ENCODE measurements at places on chromosomes 7 and 10. TPM values are rescaled to one million over a fixed set of nuclear protein-coding genes. Genes with fewer than 3 reads are reported as not detected.
A peak's percentile ranks its signal among the peaks of the same experiment; 100 is the strongest.

Gene GDF10
- 0.26 TPM for total RNA-seq

Gene PKD2L1
- total RNA-seq: 0.39 TPM

DNA sequence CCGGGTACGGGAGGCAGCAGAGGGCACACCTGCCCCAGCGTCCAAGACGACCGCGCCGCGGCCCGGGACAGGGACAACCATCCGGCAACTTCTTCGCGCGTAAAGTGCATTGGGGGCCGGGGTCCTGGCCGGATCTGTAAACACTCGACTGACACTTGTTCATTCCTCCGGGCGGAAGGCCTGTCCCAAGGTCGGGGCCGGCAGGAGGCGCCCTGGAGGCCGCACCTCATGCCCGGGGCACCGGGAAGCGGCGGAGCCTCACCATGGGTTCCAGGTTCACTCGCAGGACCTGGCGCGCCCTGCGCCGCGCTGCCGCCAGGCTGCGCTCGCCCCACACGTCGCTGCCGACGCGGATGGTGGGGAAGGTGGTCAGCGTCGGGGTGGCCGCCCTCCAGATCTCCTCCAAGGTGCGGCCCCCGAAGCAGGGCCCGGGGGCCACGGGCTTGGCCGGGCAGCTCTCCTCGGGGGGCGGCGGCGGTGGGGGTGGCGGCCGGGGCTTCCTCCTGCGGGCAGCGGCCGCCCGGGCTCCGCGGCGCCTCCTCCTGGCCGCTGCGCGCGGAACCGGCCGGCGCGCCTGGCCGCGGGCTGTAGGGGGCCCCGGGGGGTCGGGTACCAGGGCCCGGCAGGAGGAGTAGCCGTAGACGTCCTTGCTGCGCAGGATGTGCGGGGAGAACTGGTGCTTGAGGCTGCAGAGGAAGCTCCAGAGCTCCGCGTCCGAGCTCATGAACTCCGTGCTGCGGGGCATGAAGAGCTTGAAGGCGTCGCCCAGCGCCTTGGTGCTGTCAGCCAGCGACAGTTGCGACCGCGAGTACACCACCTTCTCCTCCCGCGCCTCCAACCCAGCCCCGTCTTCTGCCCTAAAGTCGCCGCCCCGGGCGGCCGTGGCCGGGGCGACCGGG, 746 bp downstream of the CCDC71L start:
- DNase-seq: peak; percentile 93

- DNase-seq: no peak
These were observed 8.2 kb downstream of the ATE1 start for GRCh38 chr10:121919666-121920065.

- no peak for DNase-seq
These were observed 53.7 kb downstream of the C1GALT1 start for GRCh38 chr7:7236041-7236440.
